T1000 (cell line): ENCODE measurements at places on chromosomes 5 and 9.
A peak's percentile ranks its signal among the peaks of the same experiment; 100 is the strongest.

DNA sequence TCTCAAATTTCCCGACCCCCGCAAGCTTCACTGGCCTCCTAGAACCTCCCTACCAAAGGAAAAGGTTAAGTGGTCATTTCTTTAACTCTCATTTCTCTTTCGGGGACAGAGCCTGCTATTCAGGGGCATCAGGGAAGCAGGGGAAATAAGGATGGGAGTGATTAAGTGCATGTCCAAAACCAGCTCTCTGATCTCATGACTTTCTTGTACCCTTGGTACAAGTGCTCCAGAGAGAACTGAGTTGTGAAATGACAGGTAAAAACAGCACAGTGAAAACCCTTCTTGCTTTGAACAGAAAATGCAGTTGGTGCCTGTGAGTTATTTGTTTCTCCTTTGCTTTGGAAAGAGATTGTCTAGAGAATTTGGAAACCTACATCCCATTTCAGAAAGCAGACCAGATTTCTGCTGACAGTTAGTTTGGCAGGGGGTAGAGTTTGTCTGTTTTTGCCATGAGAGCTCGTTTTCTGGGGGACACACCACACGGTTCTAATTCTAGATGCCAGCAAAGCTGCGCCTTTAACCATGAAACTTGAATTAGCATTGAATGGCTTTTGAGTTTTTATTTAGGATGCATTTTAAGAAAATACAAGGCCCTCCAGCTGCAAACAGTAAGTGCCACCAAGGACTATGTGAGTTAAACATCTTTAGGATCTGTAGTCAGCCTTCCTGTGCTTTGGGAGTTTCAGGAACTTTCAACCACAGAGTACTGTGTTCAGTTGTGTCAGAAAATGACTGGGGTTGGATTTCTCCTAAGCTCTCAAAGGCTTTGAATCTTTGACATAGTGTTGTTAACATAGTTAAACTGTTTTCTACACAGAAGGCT is 161.7 kb upstream of the LHFPL2 start:
- DNase-seq = no peak

DNA sequence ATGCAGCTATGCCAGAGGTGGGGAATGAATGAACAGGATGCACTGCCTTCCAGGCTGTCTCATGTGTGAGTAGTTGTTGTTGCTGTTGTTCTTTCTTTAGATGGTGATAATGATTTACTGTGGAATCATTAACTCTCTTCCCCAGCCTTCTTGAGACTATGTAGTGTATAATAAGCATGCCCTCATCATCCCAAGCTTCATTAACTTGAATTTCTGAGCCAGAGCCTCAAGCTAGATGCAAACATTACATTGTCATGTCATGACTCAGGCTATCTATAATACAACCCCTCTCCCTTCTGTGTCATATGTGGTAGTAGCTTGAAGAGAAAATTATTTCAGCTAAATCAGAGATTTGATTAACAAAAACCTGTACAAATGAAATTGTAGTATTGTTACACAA is 10.0 kb upstream of the ADAMTSL1 start:
- DNase-seq = no peak

DNA sequence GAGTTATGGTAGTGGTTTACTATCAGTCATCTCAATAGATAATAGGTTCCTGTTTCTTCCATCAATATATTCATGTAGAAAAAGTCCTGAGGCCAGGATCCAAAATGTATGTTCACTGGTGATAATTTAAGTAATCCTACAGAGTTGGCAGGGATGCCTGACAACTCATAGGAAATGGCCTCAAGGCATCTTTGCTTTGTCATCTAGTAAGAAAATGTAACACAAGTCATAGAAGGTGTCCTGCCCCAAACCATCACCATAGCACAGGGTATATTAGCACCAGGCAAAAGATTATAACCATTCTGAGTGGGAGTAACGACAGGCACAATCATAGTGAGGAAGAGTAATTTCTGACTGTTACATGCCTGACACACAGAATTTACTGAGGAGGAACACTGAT is 257.0 kb downstream of the TMEM167A start:
- DNase-seq = no peak

- no peak for DNase-seq
Observed at GRCh38 chr9:74817281-74817810, 70.4 kb downstream of the TRPM6 start.

DNA sequence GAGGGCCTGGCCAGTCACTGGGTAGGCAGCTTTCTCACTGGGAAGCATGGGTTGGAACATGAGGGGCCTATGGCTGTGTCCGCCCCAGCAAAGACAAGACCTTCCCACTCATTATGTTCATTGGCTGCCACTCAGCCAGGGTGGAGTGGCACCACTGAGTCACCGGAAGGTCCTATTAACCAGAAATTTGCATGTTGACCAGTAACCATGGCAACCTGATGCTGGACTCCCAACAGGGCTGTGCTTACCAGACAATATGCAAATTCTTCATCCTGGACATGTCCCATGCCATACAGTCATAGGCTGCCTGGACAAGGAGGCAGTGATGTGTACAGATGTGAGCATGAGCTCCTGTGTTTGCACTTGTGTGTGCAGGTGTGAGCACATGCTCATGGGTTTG is 66.7 kb downstream of the PSD2 start:
- DNase-seq = no peak

DNA sequence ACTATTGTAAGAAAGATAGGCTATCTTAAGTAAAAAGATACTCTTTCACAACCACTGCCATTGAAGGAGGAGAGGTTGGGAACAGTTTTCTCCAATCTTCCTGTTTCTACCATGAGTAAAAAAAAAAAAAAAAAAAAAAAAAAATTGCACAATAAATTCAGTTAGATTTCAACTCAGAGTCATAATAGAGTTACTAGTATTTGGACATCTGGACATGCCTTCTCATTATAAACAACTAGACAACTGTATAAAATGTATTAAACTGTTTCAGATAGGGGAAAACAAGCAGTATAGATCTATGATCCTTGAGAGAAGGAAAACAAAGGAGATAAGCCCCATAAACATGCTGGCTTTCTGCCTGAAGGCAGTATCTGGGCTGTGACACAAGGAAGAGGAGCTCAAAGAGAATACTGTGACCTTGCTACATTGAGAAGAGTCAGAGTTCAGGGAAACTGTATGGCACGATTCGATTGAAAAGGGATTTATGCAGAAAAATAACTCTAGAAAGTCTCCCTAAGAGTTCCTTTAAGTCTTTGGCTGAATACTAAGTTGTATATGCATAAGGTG is 249.2 kb upstream of the POU5F2 start:
- DNase-seq = no peak

DNA sequence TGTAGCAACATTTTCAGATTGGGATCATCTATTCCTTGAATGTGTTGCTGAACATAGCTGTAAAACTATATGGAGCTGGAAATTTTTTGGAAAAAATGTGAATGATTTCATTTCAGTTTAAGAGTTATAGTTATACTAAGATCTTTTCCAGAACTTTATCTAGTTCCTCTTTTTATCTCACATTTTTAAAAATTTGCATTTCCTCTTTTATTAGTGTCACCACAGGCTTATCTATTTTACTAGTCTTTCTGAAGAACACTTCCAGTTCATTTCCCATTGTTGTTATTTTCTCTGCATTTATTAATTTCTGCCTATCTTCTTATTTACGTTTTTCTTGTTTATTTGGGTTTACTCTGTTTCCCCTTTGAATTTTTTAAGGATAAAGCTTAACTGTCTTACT is 46.0 kb upstream of the FSTL4 start:
- no peak for DNase-seq

GRCh38 chr9:21381448-21382339 is 3.5 kb downstream of the IFNA2 start:
- DNase-seq = no peak

DNA sequence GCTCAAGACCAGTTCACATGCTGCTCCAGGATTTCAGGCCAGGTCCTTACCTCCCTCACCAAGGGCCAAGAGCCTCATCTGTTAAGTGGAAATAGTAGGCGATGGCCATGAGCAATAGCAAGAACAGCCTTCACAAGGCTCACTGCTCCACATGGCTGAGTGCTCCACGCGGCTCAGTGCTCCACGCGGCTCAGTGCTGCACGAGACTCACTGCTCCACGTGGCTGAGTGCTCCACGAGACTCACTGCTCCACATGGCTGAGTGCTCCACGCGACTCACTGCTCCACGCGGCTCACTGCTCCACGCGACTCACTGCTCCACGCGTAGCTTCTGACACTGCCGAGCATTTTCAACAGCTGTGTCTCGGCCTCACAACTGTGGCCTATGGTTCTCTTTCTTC is 36.4 kb upstream of the ADAMTS2 start:
- no peak for DNase-seq

DNA sequence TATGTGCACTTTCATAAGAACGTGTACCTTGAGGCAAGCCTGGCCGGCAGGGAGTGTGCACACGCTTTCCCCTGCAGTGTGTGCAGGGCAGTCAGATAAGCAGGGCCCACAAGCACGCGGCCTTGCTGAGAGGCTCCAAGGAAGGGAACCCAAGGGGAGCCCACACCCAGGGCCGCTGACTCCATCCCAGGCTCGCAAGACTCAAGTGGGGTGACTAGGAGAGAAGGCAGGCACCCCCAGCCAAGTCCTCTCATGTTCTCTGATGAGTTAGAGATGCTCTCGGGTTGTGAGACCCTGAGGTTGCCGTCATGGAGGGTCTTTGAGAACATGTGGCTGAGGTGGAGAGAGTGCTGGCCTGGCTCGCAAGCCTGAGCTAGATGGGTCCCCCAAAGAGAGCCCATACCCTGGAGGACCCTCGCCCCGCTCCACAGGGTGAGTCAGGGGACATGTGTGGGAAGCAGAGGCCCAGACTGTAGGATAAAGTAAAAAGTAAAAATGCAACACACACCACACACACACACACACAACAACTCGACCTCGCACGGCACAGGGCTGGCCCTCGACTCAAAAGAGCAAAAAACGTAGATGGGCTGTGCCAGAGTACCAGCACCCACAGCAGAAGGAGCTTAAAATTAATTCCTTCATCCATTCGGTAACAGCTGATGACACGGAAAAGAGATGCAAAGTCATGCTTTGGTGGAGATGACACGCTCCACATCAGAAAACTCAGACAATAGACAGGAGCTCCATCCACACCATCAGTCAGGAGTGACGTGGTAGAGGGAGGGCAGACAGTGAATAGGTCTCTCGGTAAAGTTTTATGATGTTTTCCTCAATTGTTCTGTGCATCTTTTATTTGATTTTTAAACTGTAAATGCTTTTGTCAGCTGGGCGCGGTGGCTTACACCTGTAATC is 54.8 kb upstream of the NKD2 start:
- DNase-seq = no peak

DNA sequence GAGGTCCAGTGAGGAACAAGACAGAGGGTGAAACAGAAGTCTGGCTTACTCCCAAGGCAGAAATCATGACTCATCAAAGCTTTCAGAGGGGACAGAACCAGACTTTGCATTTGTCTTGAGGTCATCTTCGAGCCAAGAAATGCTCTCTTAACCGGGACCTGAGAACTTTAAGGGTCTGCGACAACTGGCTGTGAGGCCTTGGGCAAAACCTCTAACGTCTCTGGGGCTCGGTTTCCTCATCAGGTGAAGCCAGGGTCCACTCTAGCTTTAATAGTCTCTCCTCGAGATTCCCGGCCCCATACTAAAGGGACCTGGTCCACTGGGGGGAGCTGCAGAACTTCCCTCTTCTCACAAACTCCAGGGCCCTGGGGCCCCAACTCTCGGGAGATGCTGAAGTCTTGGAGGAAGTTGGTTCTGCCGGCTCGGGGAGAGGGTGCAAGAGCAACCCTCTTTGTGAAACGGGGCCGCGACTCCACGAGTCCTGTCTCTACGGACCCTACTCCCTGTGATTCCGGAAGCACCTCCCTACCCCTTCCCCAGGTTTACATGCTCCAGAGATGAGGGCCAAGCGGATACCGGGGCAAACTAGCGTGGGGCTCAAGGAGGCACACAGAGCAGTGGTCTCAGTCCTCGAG is 2.6 kb downstream of the GLIS3 start:
- DNase-seq = peak; percentile 32

DNA sequence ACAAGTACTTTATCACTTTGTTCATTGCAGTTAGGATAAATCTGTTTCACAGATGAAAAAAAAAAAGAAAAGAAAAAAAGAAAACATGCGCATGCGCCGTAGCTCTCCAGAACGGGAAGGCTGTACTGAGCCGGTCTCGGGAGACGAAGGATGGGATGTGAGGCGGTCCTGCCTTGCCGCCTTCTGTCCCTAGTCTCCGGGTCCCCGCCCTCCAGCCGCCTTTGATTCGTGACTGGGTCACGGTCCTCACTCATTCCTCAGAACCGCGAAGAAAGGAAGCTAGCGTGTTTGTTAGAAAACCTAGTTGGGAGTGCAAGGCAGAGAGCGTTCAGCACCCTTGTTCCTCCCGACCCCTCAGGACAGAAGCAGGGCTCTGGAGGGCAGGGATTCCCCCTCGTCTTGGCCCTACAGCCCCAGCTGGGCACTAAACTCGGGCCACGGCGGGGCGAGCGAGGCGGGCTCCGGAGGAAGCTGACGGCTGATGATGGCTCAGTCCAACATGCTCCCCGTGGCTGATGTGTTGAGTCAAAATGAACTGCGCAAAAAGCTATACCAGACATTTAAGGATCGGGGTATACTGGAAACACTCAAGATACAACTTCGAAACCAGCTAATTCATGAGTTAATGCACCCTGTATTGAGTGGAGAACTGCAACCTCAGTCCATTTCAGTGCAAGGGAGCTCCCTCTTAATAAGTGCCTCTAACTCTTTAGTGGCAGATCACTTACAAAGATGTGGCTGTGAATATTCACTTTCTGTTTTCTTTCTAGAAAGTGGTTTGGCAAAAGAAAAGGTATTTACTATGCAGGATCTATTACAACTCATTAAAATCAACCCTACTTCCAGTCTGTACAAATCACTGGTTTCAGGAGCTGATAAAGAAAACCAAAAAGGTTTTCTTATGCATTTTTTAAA is 40.0 kb downstream of the CPLANE1 start:
- no peak for DNase-seq

GRCh38 chr5:164090358-164090757 is 584.9 kb downstream of the MAT2B start:
- no peak for DNase-seq

- no peak for DNase-seq
Observed at GRCh38 chr9:138075961-138076649, 198.5 kb downstream of the CACNA1B start.

GRCh38 chr9:18492612-18493011 is 18.7 kb downstream of the ADAMTSL1 start:
- DNase-seq = no peak

GRCh38 chr5:74105126-74105780 is 479.3 kb downstream of the ARHGEF28 start:
- no peak for DNase-seq
